ENCODE measurements at places on chromosomes 11 and 22. TPM values are rescaled to one million over a fixed set of nuclear protein-coding genes. Genes with fewer than 3 reads are reported as not detected.

CNGA4 gene
- 0.18 TPM for total RNA-seq

- H3K4me1 ChIP-seq, result no peaks in the 10 kb centered on the region
- peaks cover 7% of the 10 kb centered on the region for H3K27me3 ChIP-seq
- no peak for DNase-seq
- H3K4me3 ChIP-seq, result no peak overlapping the region
- H3K36me3 ChIP-seq, result no peaks in the 10 kb centered on the region
These were observed 75.1 kb downstream of the KIRREL3 start for GRCh38 chr11:126925321-126926093.

GRCh38 chr11:28730336-28730735, 622.1 kb downstream of the METTL15 start:
- H3K4me3 ChIP-seq, result no peak overlapping the region
- no peak overlapping the region for H3K27ac ChIP-seq
- H3K36me3 ChIP-seq, result no peaks in the 10 kb centered on the region
- no peaks in the 10 kb centered on the region for H3K27me3 ChIP-seq

GRCh38 chr11:33874910-33875490, 16.9 kb downstream of the LMO2 start:
- no peak overlapping the region for H3K4me3 ChIP-seq
- H3K27me3 ChIP-seq, result peaks cover 66% of the 10 kb centered on the region
- H3K4me1 ChIP-seq, result peaks cover 8% of the 10 kb centered on the region
- no peaks in the 10 kb centered on the region for H3K36me3 ChIP-seq
- no peak for DNase-seq

DNA sequence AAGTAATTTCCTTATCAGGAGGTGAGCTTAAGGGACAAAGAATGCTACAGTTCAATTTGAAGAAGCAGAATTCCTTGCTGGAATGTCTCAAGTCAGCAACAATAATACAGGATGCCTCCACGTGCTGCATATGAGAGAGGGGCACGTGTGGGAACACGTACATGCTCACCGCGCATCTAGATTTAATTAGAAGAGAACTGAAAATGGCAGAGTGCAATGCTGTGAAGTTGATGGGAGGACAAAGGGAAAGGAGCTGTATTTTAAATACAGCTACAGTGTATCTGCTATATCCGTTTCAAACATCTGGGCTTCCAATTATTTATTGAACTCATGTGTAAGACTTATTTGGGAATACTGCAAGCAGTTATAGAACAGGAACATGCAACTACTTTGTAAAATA, 328.7 kb downstream of the SOX6 start:
- no peak overlapping the region for H3K4me3 ChIP-seq
- H3K36me3 ChIP-seq, result no peaks in the 10 kb centered on the region
- DNase-seq, result no peak
- no peak overlapping the region for H3K27ac ChIP-seq
- H3K27me3 ChIP-seq, result no peaks in the 10 kb centered on the region

DNA sequence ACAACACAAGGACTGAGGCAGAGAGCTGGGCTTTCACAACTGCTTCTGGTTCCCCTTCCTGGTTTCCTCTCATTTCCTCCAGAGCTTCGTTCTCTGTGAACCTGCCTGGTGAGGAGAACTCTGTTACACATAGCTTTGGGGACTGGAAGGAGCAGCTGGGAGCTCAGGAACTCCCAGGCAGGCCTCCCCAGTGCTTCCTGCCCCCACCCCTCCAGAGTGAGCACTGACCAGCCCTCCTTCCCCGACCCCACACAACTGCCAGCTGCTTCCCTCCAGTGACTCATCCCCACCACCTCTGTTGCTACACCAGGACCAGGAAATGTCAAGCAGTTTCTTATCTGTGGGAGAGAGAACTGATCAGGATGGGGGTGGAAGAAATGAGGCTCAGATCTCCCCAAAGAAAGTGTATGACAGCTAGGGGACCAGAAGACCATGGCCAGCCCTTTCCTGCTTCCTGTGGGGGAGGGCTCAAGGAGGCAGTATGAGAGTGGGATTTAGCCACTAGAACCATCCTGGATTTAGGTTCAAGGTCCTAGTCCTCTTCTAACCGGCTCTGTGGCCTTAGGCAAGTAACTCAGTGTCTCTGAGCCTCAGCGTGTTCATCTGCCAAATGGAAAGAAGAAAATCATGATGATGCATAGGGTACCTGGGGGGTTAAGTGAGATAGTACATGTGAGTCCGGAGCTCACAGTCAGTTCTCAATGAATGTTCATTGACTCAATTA, 4.5 kb upstream of the TP53I11 start:
- no peak overlapping the region for H3K27ac ChIP-seq
- DNase-seq, result peak; percentile 53
- no peaks in the 10 kb centered on the region for H3K27me3 ChIP-seq
- H3K4me1 ChIP-seq, result peaks cover 17% of the 10 kb centered on the region

DNA sequence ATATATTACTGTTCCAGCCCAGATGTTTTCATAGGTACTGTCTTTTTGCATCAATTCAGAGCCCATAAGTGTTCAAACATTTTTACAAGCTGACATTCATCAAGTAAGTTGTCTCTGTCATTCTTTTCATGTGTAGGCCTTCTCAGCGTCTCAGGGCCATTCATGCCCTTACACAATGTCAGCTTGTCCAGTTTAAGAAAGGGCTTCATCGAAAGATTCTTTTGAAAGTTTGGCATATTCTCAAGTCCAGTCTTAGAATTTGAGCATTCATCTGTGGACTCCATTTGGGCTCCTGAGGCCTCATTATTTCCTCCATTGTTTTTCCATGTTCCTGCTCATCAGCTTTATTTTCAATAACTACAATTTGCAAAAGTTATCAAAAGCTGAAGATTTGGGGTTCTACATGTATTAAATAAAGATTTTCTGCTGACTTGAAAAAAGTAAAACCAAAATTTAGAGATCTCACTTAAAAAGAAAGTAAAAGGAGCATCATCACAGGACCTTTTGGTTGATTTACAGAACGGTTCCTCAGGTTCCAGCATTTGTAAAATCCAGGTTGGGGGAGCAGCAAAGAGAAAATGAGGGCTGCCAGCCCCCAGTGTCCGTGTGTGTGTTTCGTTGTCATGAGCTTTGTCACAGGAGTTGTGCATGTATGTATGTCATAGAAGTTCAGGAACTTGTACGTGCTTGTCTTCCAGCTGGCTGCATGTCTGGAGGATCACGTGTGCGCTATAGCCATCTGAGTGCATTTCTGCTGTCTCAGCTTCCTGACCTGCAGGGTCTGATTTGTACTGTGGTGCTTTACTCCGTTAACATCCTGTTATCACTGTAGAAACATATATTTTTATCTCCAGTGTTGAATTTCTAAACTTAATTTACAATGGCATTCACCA, 15.6 kb downstream of the MOV10L1 start:
- peak overlapping the region; percentile 32 for H3K27ac ChIP-seq
- peaks cover 14% of the 10 kb centered on the region for H3K4me1 ChIP-seq
- no peaks in the 10 kb centered on the region for H3K36me3 ChIP-seq
- peak; percentile 56 for DNase-seq
- H3K27me3 ChIP-seq, result no peaks in the 10 kb centered on the region

DNA sequence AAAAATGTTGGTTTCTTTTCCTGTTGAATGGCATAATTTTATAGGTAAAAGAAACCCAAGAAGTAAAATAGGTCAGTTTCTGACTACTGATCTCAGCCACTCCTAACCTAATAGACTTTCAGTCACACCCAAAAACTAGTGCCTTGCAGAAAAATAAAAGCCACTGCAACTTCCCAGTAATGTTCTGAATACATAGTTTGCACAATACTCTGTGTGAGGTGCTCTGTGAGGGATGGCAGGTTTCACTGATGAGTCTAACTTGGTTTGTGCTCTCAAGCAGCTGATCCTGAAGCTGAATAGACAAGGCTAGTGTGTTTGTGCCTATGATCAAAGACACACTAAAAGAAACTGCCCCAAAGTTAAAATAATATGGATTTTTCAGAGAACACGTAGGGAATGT, 758.3 kb downstream of the NELL1 start:
- no peaks in the 10 kb centered on the region for H3K4me1 ChIP-seq
- H3K27me3 ChIP-seq, result no peaks in the 10 kb centered on the region
- H3K4me3 ChIP-seq, result no peak overlapping the region
- DNase-seq, result no peak
- no peak overlapping the region for H3K27ac ChIP-seq

GRCh38 chr11:61534933-61535839, 26.6 kb downstream of the LRRC10B start:
- H3K27me3 ChIP-seq, result peaks cover 13% of the 10 kb centered on the region
- H3K27ac ChIP-seq, result no peak overlapping the region
- no peaks in the 10 kb centered on the region for H3K4me1 ChIP-seq
- H3K36me3 ChIP-seq, result no peaks in the 10 kb centered on the region

GRCh38 chr11:28488336-28488735, 380.1 kb downstream of the METTL15 start:
- no peaks in the 10 kb centered on the region for H3K27me3 ChIP-seq
- no peak for DNase-seq
- H3K4me1 ChIP-seq, result no peaks in the 10 kb centered on the region
- no peak overlapping the region for H3K4me3 ChIP-seq
- no peak overlapping the region for H3K27ac ChIP-seq
- no peaks in the 10 kb centered on the region for H3K36me3 ChIP-seq

DNA sequence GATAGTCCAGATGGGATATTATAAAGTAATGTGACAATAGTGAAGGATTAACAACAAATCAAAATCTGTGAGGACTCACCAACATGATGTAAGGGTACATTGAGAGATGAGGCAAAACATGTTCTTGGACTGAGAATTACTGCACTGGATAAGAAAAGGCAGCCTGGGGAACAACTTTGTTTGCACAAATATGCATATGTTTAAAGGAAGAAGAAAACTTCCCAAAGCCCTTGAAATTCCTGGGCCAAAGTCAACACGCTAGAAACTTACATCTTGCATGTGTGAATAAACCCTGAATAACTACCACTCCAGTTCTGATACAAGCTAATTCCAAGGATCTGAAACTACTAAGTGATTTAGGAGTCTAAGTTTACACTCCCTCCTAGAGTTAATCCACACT, 1.1 kb downstream of the OR52A5 start:
- no peaks in the 10 kb centered on the region for H3K36me3 ChIP-seq
- no peak overlapping the region for H3K4me3 ChIP-seq
- H3K27ac ChIP-seq, result no peak overlapping the region
- DNase-seq, result no peak
